Effector memory CD8-positive, alpha-beta T cell (primary cell): ENCODE measurements at places on chromosomes 13 and 19.

DNA sequence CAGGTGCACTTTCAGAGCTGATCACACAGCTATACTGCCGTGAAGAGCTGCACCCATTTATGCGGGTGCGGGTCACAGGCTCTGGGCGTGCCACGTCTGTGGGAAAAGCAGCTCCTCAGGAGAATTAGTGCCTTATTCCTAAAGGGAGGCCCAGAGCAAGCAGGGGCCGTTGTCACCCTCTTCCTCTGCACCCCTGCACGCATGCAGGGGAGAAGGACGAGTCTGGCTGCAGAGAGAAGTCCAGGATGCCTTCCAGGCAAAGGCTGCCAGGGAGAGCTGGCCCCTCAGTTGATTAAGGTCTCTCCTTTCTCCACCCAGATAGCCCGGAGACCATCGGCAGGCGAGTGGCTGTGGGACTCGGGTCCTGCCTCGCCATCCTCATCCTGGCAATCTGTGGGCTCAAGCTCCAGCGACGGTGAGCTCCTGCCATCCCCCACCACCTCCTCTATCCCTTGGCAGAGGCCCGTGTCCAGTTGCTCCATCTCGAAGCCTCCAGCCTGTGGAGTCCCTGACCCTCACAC, 3.1 kb upstream of the FFAR1 start:
- H3K4me3 ChIP-seq = no peak overlapping the region
- no peak for DNase-seq
- no peak overlapping the region for H3K27ac ChIP-seq
- peaks cover 65% of the 10 kb centered on the region for H3K27me3 ChIP-seq
- H3K36me3 ChIP-seq = peaks cover 22% of the 10 kb centered on the region

DNA sequence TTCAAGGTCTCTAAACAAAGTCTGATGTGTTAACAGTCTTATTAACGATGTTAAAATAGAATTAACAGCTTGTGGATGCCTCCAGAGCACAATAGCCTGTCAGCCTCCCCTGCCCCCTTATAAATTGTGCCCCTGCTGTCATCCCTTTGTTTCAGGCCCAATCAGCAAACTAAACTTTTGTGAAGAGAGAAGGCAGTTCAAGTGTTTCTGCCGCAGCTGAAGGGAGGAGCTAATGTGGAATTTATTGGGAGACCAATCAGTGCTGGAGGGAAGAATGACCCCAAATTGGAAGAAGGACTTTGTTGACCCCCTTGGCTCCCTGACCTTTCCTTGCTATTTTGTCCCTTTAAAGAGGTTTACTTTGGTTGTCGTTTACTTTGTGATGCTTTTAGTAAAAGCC, 160.5 kb downstream of the TM9SF2 start:
- DNase-seq = no peak
- peaks cover 14% of the 10 kb centered on the region for H3K4me1 ChIP-seq
- peaks cover 3% of the 10 kb centered on the region for H3K36me3 ChIP-seq
- no peak overlapping the region for H3K4me3 ChIP-seq

DNA sequence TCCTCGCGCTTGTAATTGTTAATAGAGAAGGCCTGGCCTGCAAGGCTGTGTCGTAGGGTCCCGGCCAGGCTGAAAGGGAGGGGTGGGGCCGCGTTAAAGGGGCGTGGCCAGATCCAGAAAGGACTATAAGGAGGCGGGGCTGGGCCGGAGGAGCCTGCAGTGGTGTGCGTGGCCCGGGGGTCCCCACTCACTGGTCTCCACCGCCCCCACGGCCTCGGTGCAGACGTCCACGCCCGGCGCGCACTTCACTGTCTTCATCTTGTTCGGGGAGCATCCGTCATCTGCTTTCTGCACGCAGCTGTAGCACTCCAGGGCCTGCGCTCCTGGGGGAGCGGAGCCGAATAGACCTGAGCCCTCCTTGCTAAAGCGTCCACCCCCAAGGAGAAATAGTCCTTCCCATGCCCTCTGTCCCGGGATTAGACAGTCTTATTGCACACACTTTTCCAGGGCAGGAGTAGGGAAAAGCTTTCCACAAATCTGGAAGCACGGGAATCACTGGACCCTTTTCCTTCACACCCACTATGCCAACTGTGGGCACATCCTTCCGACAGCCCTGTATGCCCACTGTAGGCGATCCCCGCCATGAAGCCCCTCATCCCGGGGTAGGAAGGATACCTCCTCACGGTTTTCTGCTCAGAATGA, 1.2 kb downstream of the LYPD3 start:
- H3K27ac ChIP-seq = peak overlapping the region; percentile 88
- H3K36me3 ChIP-seq = peaks cover 11% of the 10 kb centered on the region
- no peaks in the 10 kb centered on the region for H3K27me3 ChIP-seq
- no peak for DNase-seq
- peaks cover 20% of the 10 kb centered on the region for H3K4me1 ChIP-seq

- DNase-seq = no peak
- no peak overlapping the region for H3K4me3 ChIP-seq
Observed at GRCh38 chr13:19060311-19061002, 121.2 kb downstream of the TUBA3C start.
